ENCODE measurements at places on chromosomes 16 and 17.

DNA sequence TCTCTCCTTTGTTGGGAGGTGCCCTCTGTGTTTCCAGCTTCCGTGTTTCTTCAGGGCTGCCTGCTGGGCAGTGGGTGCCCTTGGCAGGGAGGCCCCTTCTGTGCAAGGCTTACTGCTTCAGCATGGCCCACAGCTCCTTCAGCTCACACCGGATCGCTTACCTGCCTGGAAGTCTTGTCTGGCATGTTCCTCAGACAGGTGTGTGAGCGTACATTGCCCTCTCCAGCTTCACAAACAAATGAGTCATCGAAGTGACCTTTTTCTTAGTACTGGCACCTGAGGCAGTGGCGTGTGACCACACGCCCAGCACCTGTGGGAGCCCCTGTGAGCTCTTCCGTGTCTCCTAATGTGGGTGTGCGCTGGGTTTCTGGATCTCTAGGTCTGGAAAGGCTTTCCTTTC is 3.5 kb downstream of the RAB40C start:
- no peak for DNase-seq

DNA sequence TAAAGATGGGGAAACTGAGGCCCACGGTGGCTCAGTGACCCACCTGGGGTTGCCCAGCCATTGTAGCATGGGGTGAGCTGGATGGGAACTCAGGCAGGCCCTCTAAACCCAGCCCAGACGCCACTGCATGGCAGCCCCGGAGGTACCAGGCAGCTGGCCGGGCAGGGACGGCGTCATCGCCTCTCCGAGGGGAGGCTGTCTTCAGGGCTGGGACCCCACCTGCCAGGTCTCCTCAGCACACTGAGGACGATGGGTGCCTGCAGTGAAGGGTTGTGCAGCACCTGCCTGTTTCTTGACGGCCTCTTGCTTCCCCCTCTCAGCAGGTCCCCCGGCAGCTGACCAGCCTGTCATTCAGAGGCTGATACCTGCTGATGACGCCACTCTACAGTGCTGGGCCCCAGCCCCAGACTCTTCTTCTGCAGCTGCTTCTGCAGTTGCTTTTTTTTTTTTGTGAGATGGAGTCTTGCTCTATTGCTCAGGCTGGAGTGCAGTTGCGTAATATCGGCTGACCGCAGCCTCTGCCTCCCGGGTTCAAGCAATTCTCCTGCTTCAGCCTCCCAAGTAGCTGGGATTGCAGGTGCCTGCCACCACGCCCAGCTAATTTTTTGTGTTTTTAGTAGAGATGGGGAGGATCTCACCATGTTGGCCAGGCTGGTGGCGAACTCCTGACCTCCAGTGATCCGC is 24.7 kb downstream of the RNF213 start:
- DNase-seq: no peak

GRCh38 chr16:55543472-55543871 is 23.0 kb upstream of the CAPNS2 start:
- peak; percentile 74 for DNase-seq

DNA sequence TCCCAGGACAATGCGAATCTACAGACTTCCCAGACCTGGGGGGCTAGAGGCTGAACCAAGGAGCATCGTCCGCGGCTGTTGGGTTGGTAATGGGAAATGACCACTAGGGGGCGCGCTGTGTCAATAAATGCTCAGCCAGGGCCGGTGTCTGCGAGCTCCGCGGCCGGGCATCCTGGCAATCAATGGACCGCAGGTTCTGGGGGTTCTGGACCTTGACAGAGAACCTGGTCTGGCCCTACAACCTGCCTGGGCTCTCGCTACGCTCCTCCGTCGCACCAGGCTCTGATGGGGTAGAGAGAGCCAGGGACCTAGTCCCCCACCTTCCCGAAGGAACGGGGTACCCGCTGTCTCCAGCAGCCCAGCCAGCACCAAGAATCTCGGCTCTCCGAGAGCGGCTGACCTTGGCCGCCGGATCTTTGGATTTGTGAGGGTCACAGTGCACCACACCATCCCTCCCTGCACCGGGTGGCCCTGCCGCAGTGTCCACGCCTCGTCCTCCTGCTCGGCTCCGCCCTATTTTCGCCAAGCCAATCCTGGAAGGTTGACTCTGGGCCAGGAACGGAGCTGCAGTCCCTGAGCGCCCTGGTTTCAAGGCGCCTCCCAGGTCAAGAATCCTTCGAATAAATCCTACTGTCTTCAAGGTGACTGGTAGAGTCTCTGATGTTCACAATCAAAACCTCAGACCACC is 20.4 kb upstream of the BEAN1 start:
- peak; percentile 80 for DNase-seq

DNA sequence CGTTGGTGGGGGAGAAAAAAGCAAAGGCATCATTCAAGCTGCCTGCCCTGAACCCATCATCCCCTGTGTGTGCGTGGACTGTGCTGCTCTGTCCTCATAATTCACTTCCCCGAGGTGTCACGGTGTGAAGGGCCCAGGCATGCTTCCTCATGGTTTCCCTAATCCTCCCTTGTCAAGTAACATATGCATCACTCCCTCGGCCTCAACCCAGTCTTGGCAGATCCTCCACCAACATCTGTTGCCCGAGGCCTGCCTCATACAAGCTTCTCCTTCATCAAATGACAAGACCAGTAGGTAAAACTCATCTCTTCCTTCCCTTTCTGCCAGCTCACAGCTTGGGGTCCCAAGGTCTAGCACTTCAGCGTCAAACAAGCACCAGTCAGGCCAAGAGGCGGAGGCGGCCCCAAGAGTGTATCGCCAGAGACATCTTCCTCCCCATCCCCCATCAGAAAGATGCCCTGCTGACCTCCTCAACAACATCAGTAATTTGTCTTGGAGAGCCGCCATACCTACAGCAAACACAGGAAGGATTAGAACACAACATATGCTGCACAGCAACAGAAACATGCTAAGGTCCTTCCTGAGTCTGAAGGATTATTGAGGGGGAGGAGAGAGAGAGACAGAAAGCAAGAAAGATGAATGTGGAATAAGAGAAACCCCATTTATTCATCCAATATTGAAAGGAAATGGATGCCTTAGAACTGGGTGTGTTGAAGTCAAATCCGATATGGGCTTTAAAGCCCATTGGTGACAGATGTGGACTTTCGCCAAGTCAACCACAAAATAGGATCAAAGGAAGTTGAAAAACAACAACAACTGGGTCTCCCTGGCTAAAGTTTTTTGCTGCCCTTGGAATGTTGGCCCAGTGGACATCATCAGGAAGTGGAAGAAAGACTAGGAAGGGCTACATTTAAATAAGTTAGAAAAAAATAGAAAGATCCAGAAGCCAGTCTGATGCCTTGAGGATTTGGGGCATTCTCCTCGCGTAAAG is 38.4 kb downstream of the SOX9 start:
- no peak for DNase-seq

DNA sequence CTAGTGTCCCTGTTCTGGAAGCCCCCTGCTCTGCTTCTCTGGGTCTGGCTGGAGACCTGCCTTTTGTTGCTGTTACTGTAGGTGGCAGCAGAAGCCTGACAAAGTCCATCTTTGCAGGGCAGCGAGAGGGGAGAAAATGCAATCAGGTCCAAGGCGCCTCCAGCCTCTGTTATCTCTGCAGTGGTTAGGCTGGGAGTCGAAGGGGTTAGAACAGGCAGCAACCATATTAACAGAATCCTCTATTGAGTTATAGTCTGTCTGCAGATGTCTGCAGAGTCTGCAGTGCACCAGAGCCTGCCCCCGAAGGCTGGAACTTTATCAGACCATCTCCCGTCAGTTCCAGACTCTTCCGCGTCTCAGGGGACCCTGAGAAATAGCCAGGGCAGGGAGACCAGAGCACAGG is 404.9 kb upstream of the EEF2KMT start:
- DNase-seq: peak; percentile 30

DNA sequence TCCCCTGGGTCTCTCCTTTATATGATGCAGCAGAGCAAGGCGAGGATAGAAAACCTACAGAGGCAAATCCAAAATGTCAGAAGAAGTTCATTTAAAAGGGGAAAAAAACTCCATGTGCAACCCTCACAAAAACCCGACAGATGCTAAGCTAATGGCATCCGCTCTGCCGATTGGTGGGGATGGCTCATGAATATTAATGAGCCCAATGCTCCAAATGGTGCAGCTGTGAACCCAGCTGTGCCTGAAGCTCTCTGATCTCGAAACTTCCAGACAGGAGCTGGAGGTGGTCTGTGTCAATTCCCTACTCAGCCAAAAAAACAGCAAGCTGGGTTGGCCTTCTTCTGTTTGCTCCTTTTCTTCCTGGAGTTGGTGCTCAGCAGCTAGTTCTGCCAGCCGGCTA is 15.5 kb downstream of the SNX11 start:
- peak; percentile 81 for DNase-seq

GRCh38 chr17:74386386-74386785 is 19.1 kb downstream of the GPR142 start:
- no peak for DNase-seq

DNA sequence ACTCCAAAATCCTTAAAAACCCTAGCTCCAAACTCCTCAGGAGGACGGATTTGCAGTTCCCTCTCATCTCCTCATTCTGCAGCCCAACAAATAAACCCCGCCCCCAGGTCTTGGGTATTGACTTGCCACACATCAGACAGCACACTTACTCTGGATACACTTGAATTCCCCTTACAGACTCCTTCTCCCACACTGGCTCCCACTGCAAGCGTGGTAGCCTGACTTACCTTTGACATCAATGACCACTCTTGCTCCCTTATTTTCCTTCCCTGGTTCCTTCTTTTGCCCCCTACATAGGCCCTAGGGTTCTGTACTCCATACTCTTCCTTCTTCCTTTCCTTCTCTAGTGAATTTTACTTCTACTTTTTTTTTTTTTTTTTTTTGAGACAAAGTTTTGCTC is 7.5 kb downstream of the RFFL start:
- no peak for DNase-seq

- peak; percentile 28 for DNase-seq
These were observed 31.2 kb downstream of the TMEM238L start for GRCh38 chr17:10772425-10773380.

- no peak for DNase-seq
These were observed 1.4 kb downstream of the WDR81 start for GRCh38 chr17:1725642-1726511.

DNA sequence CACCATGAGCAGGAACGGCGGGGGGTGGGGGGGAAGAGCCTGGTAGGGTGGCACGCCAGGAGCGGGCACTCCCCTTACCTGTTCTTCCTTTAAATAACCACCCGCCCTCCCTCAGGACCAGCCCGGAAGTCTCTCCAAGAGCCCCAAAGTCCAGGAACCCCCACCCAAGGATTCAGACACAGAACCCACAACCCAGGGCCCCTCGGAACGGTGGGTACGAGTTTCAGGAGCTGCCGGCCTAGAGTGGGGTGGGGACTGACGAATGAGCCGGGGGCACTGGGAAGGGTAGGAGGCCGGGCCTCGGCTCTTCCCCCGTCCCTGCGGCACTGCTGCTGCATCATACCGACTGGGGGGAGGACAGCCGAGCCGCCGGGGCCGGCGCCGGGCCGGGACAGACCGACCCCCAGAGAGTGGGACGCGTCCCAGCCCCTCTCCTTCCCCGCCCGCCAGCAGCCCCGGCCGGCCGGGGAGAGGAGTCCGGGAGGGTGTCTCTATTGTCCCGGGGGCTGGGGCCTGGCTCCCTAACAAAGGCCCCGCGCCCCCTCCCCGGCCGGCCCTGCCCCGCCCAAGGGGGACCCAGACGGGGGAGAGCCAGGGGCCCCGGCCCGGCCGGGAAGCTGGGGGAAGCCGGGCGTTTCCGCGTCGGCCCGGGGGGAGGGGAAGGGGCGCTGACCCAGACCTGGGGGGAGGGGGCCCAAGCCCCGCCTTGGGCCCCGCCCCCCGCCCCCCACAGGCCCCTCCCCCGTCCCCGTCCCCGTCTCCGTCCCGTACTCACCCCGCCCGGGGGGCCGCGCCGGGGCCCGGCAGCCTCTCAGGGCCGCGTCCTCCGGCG is 747 bp downstream of the ATXN7L3 start:
- peak; percentile 37 for DNase-seq

- DNase-seq: peak; percentile 89
These were observed 22.3 kb upstream of the RBBP6 start for GRCh38 chr16:24516900-24517669.

DNA sequence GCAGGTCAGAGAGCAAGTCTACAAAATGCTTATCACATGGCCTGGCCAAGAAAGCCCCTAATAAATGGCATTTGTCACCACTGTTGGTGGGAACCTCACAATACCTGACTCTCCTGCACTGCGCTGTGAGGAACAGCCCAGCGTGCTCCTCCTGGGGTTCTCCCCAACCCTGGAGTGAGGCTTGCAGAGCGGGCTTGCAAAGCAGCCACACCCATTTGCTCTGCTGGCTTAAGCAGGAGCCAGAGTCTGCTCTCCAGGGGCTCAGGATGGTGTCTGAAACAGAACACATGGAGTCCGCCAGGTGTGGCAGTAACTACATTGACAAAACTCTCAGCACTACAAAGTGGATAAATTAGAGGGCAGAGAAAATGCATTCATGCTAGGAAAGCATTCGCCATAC is 331.0 kb upstream of the CCL2 start:
- DNase-seq: no peak

DNA sequence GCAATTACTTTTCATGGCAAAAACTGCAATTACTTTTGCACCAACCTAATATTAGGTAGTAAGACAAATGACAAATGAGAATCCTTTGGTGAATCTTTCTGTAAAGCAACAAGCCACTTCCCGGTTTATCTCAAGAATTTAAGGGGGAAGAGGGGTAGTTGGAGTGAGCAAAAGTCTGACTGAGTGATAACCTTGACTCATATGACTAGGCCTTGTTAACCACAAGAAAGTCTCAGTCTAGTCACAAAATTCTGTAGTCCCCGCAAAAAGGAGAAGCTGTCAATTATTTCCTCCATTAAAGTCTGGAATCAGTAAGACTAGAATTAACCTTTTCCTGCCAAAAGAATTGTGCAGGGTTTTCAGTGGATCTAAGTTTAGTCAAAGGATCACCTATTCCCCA is 72.2 kb upstream of the GNAO1 start:
- no peak for DNase-seq

- no peak for DNase-seq
These were observed 5.8 kb downstream of the PIPOX start for GRCh38 chr17:29048440-29049368.

- DNase-seq: no peak
These were observed 47.0 kb upstream of the SREBF1 start for GRCh38 chr17:17883801-17884200.

- DNase-seq: no peak
These were observed 30.4 kb upstream of the PITPNA start for GRCh38 chr17:1592751-1593629.

GRCh38 chr16:15701367-15701766 is 51.3 kb downstream of the NDE1 start:
- DNase-seq: no peak

GRCh38 chr17:17084941-17085340 is 42.7 kb downstream of the MPRIP start:
- DNase-seq: no peak

GRCh38 chr17:51152766-51153209 is 571 bp upstream of the NME1 start:
- no peak for DNase-seq

DNA sequence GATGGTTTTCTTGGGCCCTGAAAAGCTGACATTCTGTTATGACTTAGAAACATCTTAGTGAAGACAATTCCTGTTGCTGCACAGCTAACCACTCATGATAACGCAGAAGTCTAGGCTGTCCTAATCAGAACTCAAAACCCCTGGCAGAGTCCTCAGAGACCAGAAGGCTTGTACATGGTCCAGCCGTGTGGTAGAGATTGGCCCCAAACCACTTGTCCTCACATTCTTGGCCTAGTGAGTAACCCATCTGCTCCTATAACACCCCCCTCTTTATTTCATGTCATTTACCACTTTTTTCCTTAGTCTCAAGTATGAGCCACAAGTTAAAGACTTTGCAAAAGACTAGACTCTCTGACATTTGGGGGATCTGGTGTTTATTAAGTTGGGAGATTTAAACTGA is 116.5 kb upstream of the ADAMTS18 start:
- no peak for DNase-seq
